ENCODE measurements at places on chromosomes 4 and X.

- no peak for DNase-seq
These were observed 173.5 kb upstream of the KCNIP4 start for GRCh38 chr4:22122062-22122461.

GRCh38 chrX:19358521-19358920 lies 14.8 kb downstream of the PDHA1 start:
- DNase-seq: no peak

- DNase-seq: no peak
These were observed 99.9 kb downstream of the SLIT2 start for GRCh38 chr4:20351360-20352162.

GRCh38 chrX:70456256-70456655 lies 11.6 kb downstream of the DLG3 start:
- no peak for DNase-seq

DNA sequence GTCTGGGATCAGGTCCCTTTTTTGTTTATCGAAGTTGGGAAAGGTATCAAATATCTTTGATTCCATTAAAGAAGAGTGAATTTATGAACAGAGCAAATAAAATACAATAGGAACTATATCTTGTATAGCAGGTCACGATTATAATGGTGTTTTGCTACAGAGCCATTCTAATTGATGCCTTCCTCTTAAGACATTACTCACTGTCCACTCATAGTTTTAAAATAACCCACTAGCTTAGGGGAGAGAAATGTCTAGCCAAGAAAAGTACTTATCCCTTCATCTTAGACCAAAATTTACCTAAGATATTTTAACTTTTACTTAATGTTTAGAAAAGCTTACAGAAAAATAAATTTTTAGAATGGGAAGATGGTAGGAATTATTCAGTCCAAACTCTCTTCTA lies 112.0 kb upstream of the PABPC4L start:
- DNase-seq: no peak

- no peak for DNase-seq
These were observed 224.6 kb downstream of the ANAPC10 start for GRCh38 chr4:144873226-144873990.

GRCh38 chrX:25154168-25154567 lies 138.4 kb upstream of the ARX start:
- DNase-seq: no peak

- no peak for DNase-seq
These were observed 6.2 kb downstream of the CSF2RA start for GRCh38 chrX:1274786-1275185.

- peak; percentile 30 for DNase-seq
These were observed 462.4 kb upstream of the NDST4 start for GRCh38 chr4:115575851-115576250.

- DNase-seq: no peak
These were observed 313.9 kb downstream of the MID1IP1 start for GRCh38 chrX:39115166-39115565.

GRCh38 chr4:99665983-99666382 lies 8.4 kb upstream of the C4orf54 start:
- no peak for DNase-seq

DNA sequence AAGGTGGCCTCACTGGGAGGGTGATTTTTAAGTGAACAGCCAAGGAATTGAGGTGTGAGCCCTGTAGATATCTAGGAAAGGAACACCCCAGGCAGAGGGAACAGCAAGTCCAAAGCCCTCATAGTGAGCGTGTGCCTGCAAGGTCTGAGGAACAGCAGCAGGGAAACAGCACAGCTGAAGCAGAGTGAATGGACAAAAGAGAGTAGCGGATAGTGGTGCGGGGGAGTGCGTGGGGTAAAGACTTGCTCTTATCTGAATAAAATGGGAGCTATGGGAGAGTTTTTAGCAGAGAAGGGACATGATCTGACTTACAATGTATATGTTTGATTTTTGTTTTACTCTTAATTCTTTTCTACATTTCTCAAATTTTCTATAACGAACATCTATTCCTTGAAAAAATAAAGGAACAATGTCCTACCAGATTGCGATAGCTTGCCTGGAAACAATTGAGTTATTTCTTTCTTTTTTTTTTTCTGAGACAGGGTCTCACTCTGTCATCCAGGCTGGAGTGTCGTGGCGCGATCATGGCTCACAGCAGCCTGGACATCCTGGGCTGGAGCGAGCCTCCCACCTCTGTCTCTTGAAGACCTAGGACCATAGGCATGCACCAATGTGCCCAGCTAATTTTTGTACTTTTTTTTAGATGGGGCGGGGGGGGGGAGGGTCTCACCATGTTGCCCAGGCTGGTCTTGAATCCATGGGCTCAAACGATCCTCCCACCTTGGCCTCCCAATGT lies 19.5 kb upstream of the HADH start:
- no peak for DNase-seq

GRCh38 chr4:41611881-41612871 lies 74.2 kb downstream of the LIMCH1 start:
- DNase-seq: peak; percentile 82

GRCh38 chr4:3854661-3855060 lies 88.5 kb downstream of the ADRA2C start:
- no peak for DNase-seq

GRCh38 chrX:153900831-153901752 lies 3.4 kb upstream of the AVPR2 start:
- DNase-seq: peak; percentile 89

- no peak for DNase-seq
These were observed 512.2 kb downstream of the FSTL5 start for GRCh38 chr4:161651586-161651985.

GRCh38 chr4:122762520-122762919 lies 30.0 kb downstream of the BBS12 start:
- no peak for DNase-seq

GRCh38 chrX:38798956-38799355 lies 2.3 kb upstream of the MID1IP1 start:
- peak; percentile 35 for DNase-seq

- DNase-seq: no peak
These were observed 11.4 kb downstream of the FAM120C start for GRCh38 chrX:54171527-54172250.

DNA sequence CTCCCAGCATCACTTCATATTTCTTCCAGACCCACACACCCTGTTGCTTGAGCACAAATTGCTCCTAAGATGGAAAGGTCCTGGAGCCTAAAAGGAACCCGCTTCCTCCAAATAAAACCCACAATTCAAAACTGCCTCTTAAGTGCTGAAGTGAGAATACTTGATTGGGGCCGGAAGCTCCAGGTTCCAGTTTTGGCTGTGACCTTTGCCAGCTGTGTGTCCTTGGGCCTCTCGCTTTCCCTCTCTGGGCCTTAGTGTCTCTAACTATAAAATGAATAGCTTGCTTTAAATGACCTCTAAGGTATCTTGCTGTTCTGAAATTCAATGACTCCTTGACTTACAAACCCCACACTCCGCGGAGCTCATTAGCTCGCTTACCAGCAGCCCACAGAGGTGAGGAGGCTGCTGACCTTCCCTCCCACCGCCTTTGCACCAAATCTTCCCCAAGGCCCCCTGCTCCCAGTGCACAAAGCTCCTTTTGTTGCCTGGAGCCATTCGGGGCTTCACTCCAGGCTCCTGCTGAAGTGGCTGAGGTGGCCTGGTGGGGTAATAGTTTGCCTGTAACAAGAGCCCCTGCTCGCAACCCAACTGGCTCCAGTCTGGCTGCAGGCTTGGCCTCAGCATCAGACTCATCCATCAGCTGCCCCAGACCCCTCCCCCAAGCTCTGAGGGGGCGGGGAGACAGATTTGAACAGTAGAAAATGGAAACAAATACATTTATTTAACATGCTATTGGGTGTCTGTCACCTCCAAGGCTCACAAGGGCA lies 21.8 kb downstream of the STARD8 start:
- no peak for DNase-seq

GRCh38 chr4:41819621-41820020 lies 71.1 kb upstream of the PHOX2B start:
- no peak for DNase-seq

DNA sequence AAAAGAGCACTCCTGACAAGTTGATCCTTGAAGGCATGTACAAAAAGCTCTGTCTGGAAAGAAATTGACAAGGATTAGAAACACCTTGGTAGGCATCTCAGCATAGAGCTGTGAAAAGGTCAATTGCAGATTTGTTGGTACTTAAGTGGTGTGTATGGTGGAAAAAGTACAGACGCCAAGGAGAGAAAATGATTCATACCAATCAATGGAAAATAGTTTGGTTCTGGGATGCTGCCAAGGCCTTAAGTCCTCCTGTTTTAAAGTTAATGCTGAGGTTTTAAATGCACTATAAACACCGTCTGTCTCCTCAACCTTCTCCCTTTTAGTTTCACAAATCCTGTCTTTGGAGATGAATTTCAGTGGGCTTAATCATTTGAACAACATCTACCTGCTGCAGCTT lies 524.1 kb downstream of the IL15 start:
- DNase-seq: no peak

GRCh38 chrX:120672841-120673530 lies 43.1 kb upstream of the C1GALT1C1 start:
- no peak for DNase-seq

GRCh38 chr4:55468724-55469123 lies 73.0 kb downstream of the TMEM165 start:
- no peak for DNase-seq

GRCh38 chr4:17098996-17099395 lies 200.6 kb upstream of the LDB2 start:
- no peak for DNase-seq

- no peak for DNase-seq
These were observed 49.0 kb upstream of the EGFL6 start for GRCh38 chrX:13520351-13520750.

Measured in COLO829 (cell line).